Psoas muscle (tissue), 8 donors: ENCODE measurements at places on chromosomes 6 and 20. TPM values are rescaled to one million over a fixed set of nuclear protein-coding genes. Genes with fewer than 3 reads are reported as not detected.

Gene GRIK2
- polyA plus RNA-seq, result 0.60 TPM

Gene NRSN2
- 3.1 TPM for polyA plus RNA-seq

Gene TBXT
- polyA plus RNA-seq, result not detected

GRCh38 chr6:39521958-39522357 is 199.5 kb upstream of the KCNK16 start:
- DNase-seq, result no peak

Gene NOX3
- not detected for polyA plus RNA-seq

- DNase-seq, result no peak
These were observed 8.7 kb upstream of the POU3F2 start for GRCh38 chr6:98825600-98826230.

DNA sequence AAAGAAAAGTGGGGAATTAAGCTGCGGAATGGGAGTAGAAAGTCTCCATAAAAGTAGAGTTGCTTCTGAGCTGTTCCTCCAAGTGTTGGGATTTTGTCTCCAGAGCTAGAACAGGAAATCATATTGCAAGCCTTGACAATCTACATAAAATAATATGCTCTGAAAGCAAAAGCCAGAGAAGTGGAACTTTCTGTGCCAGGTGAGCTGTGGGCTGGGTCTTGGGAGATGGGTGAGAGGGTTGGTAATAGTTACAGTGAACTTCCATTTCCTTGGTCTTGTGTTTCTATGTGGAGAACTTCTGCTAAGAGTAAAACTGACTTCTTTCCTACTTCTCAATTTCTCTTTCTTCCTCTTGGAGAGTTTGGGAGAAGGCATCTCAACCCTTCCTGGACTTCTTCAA is 6.3 kb upstream of the HMGN4 start:
- no peak for DNase-seq

Gene ANKRD6
- polyA plus RNA-seq, result 1.2 TPM

- DNase-seq, result no peak
These were observed 152.4 kb downstream of the SASH1 start for GRCh38 chr6:148495029-148495428.

DNA sequence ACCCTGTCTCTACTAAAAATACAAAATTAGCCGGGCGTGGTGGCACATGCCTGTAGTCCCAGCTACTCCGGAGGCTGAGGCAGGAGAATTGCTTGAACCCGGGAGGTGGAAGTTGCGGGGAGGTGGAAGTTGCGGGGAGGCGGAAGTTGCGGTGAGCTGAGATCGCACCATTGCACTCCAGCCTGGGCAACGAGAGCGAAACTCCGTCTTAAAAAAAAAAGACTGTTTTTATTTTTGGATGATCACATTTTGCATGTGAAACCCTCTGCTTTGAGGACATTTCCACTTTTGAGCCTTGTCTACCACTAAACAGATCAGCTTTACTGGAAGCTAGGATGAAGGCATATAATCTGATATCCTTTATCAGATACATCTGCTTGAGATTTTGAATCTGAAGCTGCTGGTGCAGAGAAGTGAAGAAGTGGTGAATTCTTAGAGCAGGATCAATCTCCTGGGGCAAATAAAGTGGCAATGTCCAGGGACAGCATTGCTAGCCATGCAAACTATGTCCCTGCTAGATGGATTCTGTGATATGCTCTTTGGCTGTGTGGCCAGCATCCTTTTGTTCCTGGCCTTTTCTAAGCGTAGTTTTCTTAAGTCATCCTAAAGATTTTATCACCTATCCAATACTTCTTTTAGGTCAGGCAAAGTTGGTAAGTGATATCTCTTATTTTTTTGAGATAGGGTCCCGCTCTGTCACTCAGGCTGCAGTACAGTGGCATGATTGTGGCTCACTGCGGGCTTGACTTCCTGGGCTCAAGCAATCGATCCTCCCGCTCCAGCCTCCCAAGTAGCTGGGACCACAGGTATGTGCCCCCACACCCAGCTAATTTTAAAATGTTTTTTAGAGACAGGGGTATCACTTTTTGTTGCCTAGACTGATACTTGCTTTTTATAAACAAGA is 23.3 kb downstream of the RBL1 start:
- no peak for DNase-seq

Gene SNAP25
- polyA plus RNA-seq, result 0.75 TPM

Gene CASS4
- polyA plus RNA-seq, result 0.14 TPM

GRCh38 chr6:53986721-53987521 is 124.3 kb upstream of the MLIP start:
- DNase-seq, result no peak

GRCh38 chr6:67045076-67045475 is 1338.0 kb upstream of the EYS start:
- DNase-seq, result no peak

DNA sequence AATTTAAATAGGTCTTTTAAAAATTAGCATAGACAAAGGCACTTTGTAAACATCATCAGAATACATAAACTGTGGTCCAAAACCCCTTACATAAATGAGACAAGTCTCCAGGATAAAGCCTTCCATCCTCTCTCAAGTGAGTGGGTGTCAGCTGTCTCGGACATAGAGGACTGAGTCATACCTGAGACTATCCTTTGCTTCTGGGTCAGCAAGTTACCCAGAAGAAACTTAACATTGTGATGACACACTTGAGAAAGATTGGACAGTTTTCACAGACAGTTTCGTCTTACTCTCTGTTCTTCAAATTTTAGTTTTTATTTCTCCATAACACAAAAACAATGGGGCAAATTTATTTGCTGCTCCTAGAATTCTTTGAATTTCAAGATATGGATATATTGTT is 838.0 kb downstream of the DHX35 start:
- DNase-seq, result no peak

DNA sequence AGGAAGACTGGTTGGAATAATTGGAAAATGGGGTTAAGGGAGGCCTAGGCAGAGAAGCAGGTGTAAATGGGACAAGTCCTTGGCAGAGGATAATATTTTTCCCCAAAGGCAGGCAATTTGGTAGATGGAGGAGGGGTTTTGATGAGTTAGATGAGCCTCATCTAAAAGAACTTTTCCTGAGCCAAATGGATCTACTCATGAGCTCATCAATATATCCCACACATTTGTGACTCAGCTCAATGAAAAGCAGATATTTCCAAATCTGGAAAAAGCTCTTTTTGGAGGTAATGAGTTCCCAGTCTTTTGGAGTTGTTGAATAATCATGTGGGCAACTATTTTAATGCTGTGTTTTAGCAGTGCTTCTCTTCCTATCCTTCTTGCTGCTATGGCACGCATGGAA is 685.5 kb upstream of the CITED2 start:
- no peak for DNase-seq

DNA sequence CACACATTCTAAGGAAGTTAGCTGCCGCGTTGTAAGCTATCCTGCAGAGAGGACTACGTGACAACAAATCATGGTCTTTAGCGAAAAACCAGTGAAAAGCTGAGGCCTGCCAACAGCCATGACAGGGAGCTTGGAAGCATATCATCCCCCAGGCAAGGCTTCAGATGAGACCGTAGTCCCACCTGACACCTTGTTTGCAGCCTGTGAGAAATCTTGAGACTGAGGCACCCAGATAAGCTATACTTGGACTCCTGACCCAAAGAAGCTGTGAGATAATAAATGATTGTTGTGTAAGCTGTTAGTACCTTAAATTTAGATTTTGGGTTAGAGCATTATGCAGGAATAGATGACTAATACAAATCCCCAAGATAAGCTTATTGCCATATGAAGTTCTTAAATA is 45.4 kb upstream of the SENP6 start:
- DNase-seq, result no peak

DNA sequence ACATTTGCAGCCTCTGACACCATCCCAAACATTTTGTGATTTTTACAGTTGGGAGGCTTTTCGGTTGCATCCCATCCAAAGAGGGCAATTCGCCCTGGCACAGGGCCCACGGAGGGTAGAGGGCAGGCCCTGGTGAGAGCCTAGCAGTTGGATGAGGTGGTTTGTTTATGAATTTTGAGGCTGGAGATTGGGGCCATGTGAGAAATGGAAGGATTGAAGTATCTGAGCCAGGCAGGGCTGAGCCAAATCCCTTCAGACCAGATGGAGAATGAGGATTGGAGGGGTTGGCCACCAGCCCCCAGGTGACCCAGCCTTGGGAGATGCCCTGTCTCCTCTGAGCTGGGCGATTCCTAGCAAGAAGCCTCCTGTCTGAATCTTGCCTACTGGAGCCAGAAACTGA is 52.6 kb upstream of the CCDC167 start:
- no peak for DNase-seq

- no peak for DNase-seq
These were observed 168.9 kb downstream of the PDSS2 start for GRCh38 chr6:107290491-107290890.

- DNase-seq, result peak; percentile 82
These were observed 592 bp upstream of the CDYL start for GRCh38 chr6:4775494-4776130.
